ENCODE measurements at places on chromosomes 12 and 14.

- H3K27me3 ChIP-seq: no peaks in the 10 kb centered on the region
- peaks cover 96% of the 10 kb centered on the region for H3K36me3 ChIP-seq
- H3K27ac ChIP-seq: no peak overlapping the region
- H3K4me3 ChIP-seq: no peak overlapping the region
Observed at GRCh38 chr12:110337912-110338710, 57.1 kb downstream of the ATP2A2 start.

GRCh38 chr12:44674875-44675274 lies 201.2 kb downstream of the NELL2 start:
- H3K4me3 ChIP-seq: no peak overlapping the region
- H3K27me3 ChIP-seq: no peaks in the 10 kb centered on the region
- H3K4me1 ChIP-seq: no peaks in the 10 kb centered on the region
- H3K36me3 ChIP-seq: no peaks in the 10 kb centered on the region
- DNase-seq: no peak

GRCh38 chr14:96090441-96091148 lies 51.4 kb downstream of the C14orf132 start:
- no peak overlapping the region for H3K27ac ChIP-seq
- no peaks in the 10 kb centered on the region for H3K27me3 ChIP-seq
- no peak overlapping the region for H3K4me3 ChIP-seq
- no peak for DNase-seq

GRCh38 chr12:29350080-29350479 lies 30.9 kb downstream of the ERGIC2 start:
- peaks cover 7% of the 10 kb centered on the region for H3K36me3 ChIP-seq
- H3K27ac ChIP-seq: no peak overlapping the region
- DNase-seq: no peak
- H3K27me3 ChIP-seq: no peaks in the 10 kb centered on the region
- H3K4me3 ChIP-seq: no peak overlapping the region

- DNase-seq: no peak
- no peak overlapping the region for H3K27ac ChIP-seq
- no peaks in the 10 kb centered on the region for H3K27me3 ChIP-seq
- H3K4me3 ChIP-seq: no peak overlapping the region
- no peaks in the 10 kb centered on the region for H3K36me3 ChIP-seq
Observed at GRCh38 chr14:55092341-55092740, 36.7 kb upstream of the LGALS3 start.

DNA sequence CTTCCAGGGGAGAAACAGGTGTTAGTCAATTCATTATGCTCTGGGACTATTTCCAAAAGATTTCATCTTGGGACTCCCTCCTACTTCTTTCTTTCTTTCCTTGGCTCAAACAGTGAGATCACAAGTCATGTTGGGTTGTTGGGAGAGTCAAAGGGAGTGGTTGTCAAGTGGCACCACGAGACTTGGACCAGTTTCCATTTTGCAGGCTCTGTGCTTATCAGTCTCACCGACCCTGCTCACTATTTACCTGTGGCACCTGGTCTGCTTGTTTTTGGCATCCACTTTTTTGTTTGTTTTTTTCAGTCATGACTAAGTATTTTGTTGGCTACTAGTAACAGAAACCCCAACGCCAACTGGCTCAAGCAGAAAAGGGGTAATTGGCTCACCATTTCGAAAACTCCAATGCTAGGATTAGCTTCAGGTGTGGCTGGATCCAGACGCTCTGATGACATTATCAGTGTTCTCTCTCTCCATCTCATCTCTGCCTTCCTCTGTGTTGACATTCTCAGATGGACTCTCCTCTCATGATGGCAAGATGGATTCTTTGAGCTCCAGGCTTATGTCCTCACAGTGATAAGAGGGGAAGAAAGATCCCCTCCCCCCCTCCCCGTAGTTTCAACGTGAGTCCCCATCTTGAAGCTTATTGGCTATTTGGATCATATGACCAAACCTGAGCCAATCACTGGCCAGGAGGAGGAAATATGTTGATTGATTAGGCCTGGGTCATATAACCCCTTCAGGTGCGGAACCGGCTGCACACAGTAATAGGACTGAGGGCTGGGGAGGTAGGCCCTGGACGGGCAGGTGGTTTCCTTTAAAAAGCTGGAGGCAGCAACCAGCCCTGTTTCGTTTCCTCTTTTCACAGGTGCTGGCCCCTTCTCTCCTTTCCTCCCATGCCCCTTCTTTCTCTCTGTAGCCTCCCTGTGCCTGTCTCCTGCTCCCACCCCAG lies 84.2 kb downstream of the AACS start:
- no peak overlapping the region for H3K27ac ChIP-seq
- H3K4me3 ChIP-seq: no peak overlapping the region
- no peaks in the 10 kb centered on the region for H3K27me3 ChIP-seq
- DNase-seq: no peak
- H3K36me3 ChIP-seq: no peaks in the 10 kb centered on the region

GRCh38 chr12:62525271-62525670 lies 58.6 kb downstream of the MON2 start:
- H3K27me3 ChIP-seq: no peaks in the 10 kb centered on the region
- no peak for DNase-seq
- H3K27ac ChIP-seq: no peak overlapping the region
- H3K4me1 ChIP-seq: peaks cover 6% of the 10 kb centered on the region
- H3K4me3 ChIP-seq: no peak overlapping the region
- no peaks in the 10 kb centered on the region for H3K36me3 ChIP-seq

DNA sequence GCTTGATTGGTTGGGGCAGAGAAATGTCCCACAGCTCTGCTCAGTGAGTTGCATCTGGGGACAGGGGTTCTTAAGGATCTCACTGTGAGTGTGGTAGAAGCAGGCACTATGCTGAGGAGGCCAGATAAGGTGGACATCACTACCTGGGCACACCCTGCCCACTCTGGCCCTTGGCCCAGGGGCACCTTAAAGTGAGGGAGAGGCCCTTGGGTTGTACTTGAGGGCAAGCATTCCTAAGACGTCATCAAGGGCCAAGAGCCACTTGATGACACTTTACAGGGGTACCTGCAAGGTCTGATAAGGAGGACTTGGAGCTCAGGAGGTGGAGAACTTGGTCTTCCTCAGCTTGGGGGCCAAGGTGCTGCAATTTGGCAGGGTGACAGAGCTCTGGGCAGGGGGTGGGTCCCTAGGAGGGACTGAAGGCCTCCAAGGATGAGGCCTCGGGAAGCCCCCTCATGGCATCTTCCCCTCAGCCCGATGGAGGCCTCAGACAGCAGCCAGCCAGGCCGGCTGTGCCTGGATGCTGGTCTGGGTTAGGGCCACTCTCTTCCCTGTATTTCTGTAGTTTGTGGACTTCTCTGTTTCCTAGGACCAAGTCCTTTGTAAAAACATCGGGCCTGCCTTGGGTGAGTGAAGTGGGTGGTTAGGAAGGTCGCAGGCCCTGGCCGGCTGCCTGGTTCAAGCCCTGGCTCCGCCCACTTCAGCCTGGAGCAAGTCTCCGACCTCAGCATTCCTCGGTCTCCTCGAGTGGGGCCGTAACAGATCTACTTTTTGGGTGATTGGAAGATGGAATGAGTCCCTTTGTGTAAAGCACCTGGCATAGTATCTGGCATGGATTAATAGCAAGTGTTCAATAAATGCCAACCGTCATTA lies 24.8 kb downstream of the GPR68 start:
- H3K27me3 ChIP-seq: no peaks in the 10 kb centered on the region
- no peak overlapping the region for H3K4me3 ChIP-seq
- no peak for DNase-seq
- H3K27ac ChIP-seq: no peak overlapping the region
- H3K4me1 ChIP-seq: no peaks in the 10 kb centered on the region
- peaks cover 13% of the 10 kb centered on the region for H3K36me3 ChIP-seq

DNA sequence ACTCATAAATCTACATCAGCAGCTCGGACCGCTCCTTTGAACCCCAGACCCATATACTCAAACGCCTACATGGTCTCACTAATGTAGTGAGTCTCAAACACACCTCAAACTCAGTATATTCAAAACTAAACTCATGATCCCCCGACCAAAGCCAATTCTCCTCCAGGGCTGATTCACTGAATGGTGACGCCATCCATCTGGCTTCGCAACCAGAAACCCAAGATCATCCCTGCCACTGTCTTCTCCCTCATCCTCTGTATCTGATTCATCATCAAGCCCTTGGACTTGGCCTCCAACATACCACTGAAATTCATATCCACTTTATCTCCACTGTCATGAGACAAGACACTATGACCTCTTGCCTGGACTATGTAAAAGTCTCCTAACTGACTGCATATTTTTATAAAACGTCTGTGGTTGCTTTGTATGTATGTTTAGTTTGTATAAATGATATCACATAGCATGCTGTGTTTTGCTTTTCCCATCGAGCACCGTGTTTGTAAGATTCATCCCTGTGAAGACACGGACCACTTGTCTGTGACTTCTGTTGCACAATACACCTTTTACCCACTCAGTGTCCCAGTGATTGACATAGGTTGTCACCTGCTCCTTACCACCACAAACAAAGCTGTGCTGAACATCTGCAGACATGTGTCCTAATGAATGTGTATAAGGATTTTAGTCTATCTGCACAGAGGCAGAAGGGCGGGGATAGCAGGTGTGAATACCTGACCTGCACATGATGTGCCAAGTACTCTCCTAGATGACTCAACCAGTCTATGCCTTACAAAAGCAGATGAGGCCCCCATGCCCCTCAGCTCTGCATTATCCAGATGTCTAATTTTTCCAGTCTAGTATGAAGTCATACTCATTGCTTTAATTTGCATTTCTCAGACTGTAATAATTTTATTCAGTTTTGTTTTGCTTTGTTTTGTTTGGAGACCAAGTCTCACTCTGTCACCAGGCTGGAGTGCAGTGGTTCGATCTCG lies 76.9 kb downstream of the VWF start:
- H3K27ac ChIP-seq: no peak overlapping the region
- no peaks in the 10 kb centered on the region for H3K27me3 ChIP-seq
- no peaks in the 10 kb centered on the region for H3K36me3 ChIP-seq
- no peak for DNase-seq

- DNase-seq: no peak
- H3K4me1 ChIP-seq: no peaks in the 10 kb centered on the region
- H3K27me3 ChIP-seq: no peaks in the 10 kb centered on the region
- no peaks in the 10 kb centered on the region for H3K36me3 ChIP-seq
- no peak overlapping the region for H3K27ac ChIP-seq
- H3K4me3 ChIP-seq: no peak overlapping the region
Observed at GRCh38 chr12:29113101-29113500, 36.0 kb upstream of the FAR2 start.

- H3K27me3 ChIP-seq: no peaks in the 10 kb centered on the region
- no peaks in the 10 kb centered on the region for H3K36me3 ChIP-seq
- no peak for DNase-seq
Observed at GRCh38 chr12:18123707-18124106, 33.7 kb upstream of the RERGL start.

- H3K4me3 ChIP-seq: no peak overlapping the region
- no peak for DNase-seq
- H3K27me3 ChIP-seq: no peaks in the 10 kb centered on the region
Observed at GRCh38 chr14:67957946-67958345, 138.4 kb downstream of the RAD51B start.

GRCh38 chr12:5012337-5012736 lies 31.3 kb upstream of the KCNA5 start:
- no peak overlapping the region for H3K4me3 ChIP-seq
- no peaks in the 10 kb centered on the region for H3K36me3 ChIP-seq
- DNase-seq: no peak
- H3K4me1 ChIP-seq: peaks cover 5% of the 10 kb centered on the region
- no peak overlapping the region for H3K27ac ChIP-seq

DNA sequence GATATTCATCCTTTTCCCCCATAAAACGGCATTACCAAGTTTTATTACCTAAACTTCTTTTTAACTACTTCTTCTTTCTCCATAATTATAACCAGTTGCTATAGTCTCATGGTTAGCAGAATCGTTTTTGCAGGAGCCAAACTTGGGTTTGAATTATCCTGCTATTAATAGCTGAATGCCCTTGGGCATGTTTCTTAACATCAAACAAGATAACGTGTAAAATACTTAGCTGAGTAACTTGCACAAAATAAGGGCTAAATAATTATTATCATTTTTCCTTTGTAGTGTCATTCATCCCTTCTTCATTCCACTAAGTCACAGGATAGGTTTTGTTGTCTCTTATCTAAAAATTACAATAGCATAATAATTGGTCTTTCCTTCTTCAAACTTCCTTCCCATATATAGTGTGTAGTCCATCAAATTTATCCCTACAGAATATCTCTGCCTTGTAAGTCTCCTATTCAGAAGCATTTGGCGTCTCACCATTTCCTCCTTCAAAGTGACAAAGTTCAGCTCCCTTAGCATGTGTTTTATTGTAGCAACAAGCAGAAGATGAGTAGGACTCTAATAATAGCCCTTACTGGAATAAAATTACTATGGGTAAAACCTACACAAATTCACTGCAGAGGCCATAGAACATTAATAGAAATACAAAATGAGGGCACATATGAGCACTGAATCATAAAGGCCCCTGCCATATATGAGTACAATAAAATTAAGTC lies 63.8 kb downstream of the FAR2 start:
- H3K4me1 ChIP-seq: peaks cover 4% of the 10 kb centered on the region
- no peak for DNase-seq
- H3K4me3 ChIP-seq: no peak overlapping the region

DNA sequence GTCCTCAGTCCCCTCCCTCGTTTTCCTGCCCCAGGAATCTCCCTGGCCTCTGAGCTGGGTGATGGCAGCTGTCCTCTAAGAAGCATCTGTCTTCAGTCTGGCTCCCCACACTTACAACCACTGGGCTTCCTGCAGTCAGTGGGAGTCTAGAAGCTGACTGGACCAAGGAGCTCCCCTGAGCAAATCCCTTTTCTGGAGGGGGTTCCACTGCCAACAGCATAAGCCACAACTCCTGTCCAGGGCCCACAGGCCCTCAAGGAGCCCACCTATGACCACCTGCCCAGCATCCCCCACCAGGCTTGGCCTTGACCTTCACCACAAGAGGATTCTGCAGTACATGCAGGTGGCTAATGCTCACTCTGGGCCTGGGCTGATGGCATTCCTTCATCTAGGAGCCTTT lies 4.1 kb downstream of the RDH16 start:
- no peak for DNase-seq
- no peaks in the 10 kb centered on the region for H3K36me3 ChIP-seq
- H3K27ac ChIP-seq: no peak overlapping the region
- H3K27me3 ChIP-seq: no peaks in the 10 kb centered on the region
- no peaks in the 10 kb centered on the region for H3K4me1 ChIP-seq

GRCh38 chr12:58196971-58197370 lies 255.6 kb downstream of the ATP23 start:
- no peak overlapping the region for H3K27ac ChIP-seq
- no peaks in the 10 kb centered on the region for H3K36me3 ChIP-seq
- DNase-seq: no peak
- H3K27me3 ChIP-seq: no peaks in the 10 kb centered on the region
